PC-3 (cell line): ENCODE measurements at places on chromosomes 2 and 18. TPM values are rescaled to one million over a fixed set of nuclear protein-coding genes. Genes with fewer than 3 reads are reported as not detected.
A peak's percentile ranks its signal among the peaks of the same experiment; 100 is the strongest.

DNA sequence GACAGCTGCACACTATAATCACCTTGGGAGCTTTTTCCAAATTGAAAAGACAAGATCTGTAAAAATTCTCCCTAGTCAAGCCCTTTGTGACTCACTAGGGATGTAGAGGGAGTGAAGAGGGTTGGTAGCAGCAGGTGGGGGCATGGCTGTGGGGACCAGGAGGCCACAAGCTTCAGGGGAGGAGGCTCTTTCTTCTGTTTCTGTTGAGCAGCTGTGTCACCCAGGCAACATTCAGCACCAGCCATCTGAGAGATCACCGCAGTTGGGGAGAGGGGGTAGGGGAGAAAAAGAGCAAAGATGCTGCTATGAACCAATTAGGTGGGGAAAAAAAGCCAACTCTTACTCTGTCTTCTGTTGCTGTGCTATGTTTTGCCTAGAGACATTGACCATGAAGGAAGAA lies 352.3 kb upstream of the MEIS1 start:
- H3K27me3 ChIP-seq, result peaks cover 51% of the 10 kb centered on the region
- no peaks in the 10 kb centered on the region for H3K36me3 ChIP-seq
- no peak overlapping the region for H3K27ac ChIP-seq
- no peak overlapping the region for H3K4me3 ChIP-seq
- DNase-seq, result no peak

GRCh38 chr2:69164061-69164778 lies 151.2 kb downstream of the ANTXR1 start:
- DNase-seq, result no peak
- H3K27me3 ChIP-seq, result no peaks in the 10 kb centered on the region
- no peak overlapping the region for H3K4me3 ChIP-seq
- H3K4me1 ChIP-seq, result peaks cover 18% of the 10 kb centered on the region
- no peaks in the 10 kb centered on the region for H3K36me3 ChIP-seq

DNA sequence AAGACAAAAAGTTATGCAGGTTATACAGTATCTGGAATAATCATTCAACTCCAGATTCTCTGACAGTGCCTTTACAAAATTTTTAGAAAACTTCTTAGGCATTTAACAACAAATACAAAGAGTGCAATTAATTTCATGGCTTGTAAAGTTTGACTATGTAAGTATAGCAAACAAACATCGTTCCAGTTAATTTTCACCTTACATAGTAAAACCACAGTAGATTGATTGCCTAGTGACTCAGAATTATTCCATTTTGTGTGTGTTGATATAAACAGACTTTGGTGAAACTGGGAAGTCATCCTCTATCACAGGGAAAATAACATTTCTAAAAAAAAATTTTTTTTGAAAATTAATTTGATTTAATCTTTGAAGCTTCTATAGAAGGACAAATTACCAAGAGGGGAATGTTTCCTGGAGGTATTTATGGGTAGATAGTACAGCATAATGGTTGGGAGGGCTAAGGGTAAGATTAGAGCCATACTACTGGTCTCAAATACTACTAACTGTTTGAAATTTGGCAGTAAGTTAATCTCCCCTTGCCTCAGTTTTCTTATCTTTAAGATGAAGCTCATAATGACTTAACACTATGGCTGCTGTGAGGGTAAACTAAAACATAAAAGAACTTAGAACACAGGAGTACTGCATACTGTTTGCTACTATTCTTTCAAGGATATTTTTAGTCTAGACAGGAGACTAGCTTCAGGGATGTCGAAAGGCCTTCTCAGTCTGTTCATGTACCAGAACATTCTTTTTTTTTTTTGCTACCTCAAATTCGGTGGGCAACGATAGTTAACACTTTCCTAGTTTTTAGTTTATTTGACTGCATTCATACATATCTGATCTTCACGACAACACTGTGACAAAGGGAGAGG lies 19.6 kb downstream of the NDUFAF7 start:
- no peaks in the 10 kb centered on the region for H3K27me3 ChIP-seq
- peaks cover 50% of the 10 kb centered on the region; the same call in 1 of the 2 replicates for H3K36me3 ChIP-seq
- H3K4me3 ChIP-seq, result no peak overlapping the region
- no peak for DNase-seq

- H3K4me3 ChIP-seq, result no peak overlapping the region
- no peaks in the 10 kb centered on the region for H3K4me1 ChIP-seq
- DNase-seq, result no peak
- H3K36me3 ChIP-seq, result no peaks in the 10 kb centered on the region
- H3K27ac ChIP-seq, result no peak overlapping the region
Observed at GRCh38 chr18:78303519-78304191, 676.0 kb upstream of the SALL3 start.

DNA sequence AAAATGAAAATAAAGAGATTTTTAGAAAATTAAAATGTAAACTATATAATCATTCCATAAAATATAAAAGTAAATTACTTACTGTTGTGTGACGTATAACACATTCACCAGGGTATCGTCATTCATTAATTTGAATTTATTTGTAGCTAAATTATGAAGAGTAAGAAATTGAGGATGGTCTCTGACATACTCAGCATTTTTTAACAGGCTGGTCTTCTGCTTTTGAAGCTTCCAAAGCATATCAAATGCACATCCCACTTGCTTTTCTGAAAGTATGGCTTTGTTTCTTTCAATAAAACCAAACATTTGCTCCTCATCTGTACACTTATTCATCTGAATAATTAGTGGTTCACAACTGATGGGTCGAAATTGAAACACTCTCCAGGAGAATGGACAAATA lies 2.1 kb downstream of the FASTKD1 start:
- H3K27me3 ChIP-seq, result no peaks in the 10 kb centered on the region
- no peaks in the 10 kb centered on the region for H3K36me3 ChIP-seq
- DNase-seq, result no peak
- H3K4me3 ChIP-seq, result peak overlapping the region; percentile 73
- peaks cover 6% of the 10 kb centered on the region; the same call in 1 of the 2 replicates for H3K4me1 ChIP-seq

DNA sequence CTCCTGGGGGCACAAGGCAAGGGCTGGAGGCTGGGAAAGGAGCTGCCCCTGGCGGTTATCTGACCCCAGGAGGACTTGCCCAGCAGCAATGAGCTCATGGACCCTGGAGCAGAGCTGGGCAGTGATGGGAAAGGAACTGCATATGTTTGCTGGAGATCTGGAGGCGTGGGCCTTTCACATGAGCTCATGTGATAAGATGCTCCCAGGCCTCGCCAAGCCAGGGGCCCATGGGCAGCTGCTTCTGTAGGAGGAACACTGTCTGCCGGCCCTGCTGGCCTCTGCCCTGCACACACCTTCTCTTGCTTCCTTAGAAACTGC lies 9.0 kb upstream of the NPPC start:
- no peak overlapping the region for H3K27ac ChIP-seq
- no peak for DNase-seq
- no peaks in the 10 kb centered on the region for H3K4me1 ChIP-seq
- H3K36me3 ChIP-seq, result no peaks in the 10 kb centered on the region
- no peak overlapping the region for H3K4me3 ChIP-seq
- H3K27me3 ChIP-seq, result no peaks in the 10 kb centered on the region

GRCh38 chr2:241147336-241147735 lies 1.9 kb downstream of the PASK start:
- H3K4me1 ChIP-seq, result no peaks in the 10 kb centered on the region
- H3K4me3 ChIP-seq, result no peak overlapping the region
- H3K36me3 ChIP-seq, result no peaks in the 10 kb centered on the region
- no peak for DNase-seq
- no peaks in the 10 kb centered on the region for H3K27me3 ChIP-seq

GRCh38 chr2:230793572-230794359 lies 71.0 kb upstream of the ITM2C start:
- peaks cover 50% of the 10 kb centered on the region for H3K36me3 ChIP-seq
- peaks cover 63% of the 10 kb centered on the region for H3K4me1 ChIP-seq
- no peaks in the 10 kb centered on the region for H3K27me3 ChIP-seq
- peak; percentile 96 for DNase-seq
- H3K27ac ChIP-seq, result peak overlapping the region; percentile 98

PSME4 gene
- 54.7 and 70.6 TPM in 2 replicates for total RNA-seq

STRN gene
- 12.9 and 18.9 TPM in 2 replicates for total RNA-seq
